Endodermal cell (in vitro differentiated cells): ENCODE measurements at places on chromosomes 7 and 10.

DNA sequence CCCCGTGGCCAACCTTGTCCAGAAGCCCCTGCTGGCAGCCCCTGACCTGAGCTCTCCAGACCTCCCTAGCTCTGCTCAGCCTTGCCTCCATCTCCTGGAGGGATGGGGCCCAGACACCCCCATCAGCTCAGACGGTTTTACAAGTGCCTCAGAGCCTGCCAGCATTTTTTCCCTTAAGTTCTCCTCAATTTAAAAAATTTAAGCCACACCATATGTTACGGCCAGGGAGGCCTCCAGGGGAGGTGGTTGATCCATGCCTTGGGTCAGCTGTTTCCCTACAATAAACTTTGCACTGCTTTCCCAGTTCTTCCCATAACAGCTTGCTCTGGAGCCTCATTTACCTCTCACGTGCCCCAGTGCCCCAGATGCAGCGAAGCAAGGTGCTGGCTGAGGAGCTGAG is 143.5 kb downstream of the RGS10 start:
- DNase-seq = no peak

DNA sequence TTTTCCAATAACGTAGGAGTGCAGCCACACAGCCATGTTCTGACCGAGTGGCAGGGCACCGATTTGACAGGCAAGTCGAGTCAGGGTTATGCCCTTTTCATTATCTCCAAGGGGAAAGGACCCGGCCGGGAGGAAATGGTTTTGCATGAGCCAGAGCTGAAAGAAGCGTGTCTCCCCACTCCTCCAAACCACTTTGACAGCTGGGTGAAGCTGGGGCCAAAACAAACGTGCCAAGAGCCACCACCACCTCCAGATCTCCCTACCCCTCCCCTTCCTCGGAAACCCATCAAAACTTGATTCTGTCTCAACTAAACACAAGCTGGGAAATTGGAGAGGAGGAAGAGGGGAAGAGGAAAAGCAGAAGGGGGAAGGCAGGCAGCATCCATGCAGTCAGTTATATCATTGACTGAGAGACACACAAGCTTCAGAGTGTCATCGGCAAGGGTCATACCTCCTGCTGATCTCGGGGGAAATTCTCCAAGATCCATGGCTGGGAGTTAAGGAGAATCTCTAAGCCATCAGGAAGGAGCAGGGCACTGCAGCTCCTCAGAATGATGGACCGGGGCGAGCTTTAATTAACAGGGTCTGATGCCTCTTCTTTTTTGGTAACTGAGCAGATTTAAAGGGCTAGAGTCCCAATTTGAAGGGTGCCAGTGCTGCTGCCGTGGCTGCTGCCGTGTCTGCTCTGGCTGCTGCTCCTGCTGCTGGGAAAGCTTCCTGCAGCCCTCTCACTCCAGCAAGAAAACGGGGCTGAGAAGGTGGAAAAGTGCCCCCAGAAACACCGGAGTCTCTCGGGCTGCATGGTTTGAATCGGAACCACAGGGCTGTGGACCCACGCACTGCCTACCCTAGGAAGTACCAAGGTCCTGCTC is 34.7 kb upstream of the CALN1 start:
- peak; percentile 56 for DNase-seq

DNA sequence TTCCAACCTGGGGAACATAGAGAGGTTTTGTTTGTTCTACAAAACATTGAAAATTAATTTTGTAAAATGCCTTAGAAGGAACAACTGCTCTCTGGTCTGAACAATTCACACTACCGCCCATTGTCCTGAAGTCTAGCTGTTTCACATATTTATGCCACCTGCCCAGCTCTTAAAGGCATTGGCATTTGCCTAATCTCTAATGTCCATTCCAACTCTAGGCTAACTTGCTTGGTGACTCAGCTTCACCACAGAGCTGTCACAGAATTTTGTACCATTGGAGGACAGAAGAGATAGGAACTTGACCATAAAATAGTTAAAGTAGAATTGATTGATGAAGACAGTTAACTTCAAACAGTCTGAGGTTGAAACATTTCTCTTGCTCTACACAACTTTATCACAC is 53.5 kb upstream of the PPP1R17 start:
- no peak for DNase-seq

GRCh38 chr7:14023838-14024237 is 34.4 kb upstream of the ETV1 start:
- no peak for DNase-seq

DNA sequence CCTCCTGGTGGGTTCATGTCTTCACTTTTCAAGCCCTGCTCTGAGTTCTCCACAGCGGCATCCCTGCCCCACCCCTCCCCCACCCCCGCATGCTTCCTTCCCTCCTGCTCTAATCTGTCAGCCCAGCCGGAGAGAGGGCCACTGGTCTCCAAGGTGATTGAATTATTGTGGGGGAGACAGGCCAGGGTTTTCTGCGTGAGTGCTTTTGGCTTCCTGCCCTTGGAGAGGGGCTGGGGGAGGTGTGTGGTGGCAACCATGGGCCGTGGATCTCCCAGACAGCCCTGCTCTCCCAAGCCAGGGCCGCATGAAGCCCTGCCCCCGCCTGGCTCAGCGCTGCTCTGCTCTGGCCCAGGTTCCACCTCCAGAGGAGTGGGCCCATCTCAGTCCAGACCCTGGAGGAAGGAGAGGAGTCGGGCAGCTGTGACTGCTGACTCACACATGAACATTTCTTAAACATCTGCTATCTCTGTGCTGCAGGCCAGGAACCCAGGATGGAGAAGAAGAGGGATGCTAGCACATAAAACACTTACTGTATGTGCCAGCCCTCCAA is 109.9 kb downstream of the ZMIZ1 start:
- DNase-seq = peak; percentile 75

- DNase-seq = no peak
Observed at GRCh38 chr10:77496941-77497420, 140.6 kb downstream of the KCNMA1 start.

GRCh38 chr7:4690953-4691856 is 9.1 kb downstream of the FOXK1 start:
- no peak for DNase-seq

GRCh38 chr10:76784076-76784475 is 853.5 kb downstream of the KCNMA1 start:
- no peak for DNase-seq

DNA sequence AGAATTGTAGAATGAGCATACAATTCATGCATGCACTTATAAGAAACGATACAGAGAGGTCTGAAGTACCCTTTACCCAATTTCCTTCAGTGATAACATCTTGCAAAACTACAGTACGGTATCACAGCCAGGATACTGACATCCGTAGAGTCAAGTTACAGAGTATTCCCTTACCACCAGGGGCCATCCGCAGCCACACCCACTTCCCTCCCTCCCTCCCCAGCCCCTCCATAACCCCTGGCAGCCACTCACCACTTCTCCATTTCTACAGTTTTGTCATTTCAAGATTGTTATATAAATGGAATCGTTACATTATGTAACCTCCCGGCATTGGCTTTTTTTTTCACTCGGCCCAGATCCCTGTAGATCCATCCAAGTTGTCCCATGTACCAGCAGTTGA is 113.6 kb upstream of the RET start:
- DNase-seq = no peak

- no peak for DNase-seq
Observed at GRCh38 chr7:104499975-104500374, 171.6 kb downstream of the LHFPL3 start.

DNA sequence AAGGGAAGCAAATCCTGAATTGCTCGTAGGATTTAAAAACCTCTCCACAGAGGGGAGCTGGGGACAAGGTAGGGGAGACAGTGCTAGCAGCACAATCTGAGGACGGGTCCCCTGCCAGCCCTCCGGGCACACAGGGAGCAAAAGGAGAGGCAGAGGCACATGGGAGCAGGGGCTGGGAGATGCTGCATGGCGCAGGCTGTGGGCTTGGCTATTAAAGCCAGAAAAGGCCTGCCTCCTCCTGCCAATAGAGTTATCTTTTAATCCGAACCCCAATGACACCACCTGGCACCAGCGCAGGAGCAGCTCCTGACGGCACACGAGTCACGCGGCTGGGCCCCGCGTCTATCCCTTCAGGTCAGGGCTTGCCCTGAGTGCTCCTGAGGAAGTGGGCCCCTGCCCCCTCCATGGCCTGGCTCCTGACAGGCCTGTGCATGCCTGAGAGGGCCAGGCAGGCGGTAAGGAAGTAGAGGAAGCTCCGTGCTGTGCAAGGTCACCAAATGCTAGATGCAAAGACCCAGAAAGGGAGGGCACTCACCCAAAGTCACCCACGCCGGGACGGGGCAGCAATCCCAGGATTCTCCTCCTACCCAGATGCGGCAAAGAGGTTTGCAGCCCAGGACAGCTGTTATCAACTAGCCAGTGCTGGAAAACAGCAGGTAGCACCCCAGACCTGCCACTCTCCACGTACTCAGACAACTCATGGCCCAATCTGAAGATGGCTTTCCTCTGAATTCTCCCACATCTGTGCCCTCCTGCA is 28.1 kb downstream of the DLG5 start:
- no peak for DNase-seq

DNA sequence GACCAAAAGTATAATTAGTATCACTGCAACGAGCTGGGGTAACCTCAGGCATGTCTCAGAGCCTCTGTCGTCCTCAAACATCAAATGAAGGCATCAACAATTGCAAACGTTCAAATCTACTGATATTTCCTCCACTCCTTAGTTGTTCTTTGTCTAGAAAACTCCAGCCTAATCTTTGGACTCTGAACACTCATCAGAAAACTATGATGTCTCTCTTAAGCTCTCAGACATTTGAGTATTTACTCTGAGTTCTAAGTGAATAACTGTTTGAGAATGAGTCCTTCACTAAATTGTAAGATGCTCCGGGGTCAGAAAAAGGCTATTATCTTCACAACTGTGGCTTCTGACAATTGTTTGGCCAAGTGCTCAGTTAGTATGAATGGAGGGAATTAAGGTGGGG is 536.4 kb downstream of the NRG3 start:
- DNase-seq = no peak

DNA sequence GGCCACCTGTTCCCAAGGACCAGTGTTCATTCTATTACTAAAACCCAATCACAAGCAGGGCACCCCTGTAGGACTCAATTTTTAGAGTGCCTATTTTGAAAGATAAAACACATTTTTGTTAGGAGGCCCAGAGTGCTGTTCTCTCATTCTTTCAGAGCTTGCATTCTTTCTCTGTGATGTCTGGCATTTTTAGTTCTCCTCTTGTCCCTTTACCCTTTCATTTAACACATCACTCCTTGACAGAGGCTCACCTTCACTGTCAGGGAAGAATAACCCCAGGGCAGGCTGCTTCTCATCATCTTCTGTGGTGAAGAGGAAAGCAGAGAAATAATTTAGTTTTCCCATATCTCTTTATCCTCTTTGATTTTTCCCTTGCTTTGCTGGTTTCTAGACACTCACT is 73.9 kb downstream of the CHRM2 start:
- no peak for DNase-seq

- no peak for DNase-seq
Observed at GRCh38 chr7:25396668-25397067, 168.4 kb upstream of the NPVF start.

DNA sequence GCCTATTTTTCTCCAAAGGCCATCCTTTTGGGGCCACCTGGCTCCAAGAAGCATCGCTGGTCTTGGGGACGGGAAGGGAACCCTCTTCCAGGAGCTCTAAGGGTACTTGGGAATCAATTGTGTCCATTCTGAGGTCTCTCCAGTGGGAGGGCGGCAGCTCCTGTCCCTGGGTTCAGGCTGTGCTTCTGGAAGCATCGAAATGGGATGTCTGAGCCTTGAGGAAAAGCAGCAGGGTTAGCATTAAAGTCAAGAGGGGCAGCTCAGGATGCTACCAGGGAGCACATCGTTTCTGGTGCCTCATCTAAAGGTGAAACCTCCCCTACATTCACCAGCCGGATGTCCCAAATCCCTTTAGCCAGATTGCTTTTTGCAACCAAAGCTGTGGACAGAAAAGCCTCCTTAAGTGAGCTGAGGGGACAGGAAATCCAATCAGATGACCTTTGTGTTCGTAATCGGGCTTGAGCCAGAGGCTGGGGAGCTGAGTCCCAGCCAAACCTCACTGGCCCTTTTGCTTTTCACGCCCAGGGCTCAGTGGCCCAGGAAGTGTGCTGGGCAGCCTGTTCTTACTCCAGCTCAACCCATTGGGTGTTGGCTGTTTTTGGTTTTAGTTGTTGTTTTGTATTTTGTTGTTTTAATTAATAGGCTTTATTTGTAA is 88.8 kb upstream of the ANLN start:
- no peak for DNase-seq

GRCh38 chr7:158301207-158301606 is 286.4 kb downstream of the PTPRN2 start:
- peak; percentile 10 for DNase-seq

DNA sequence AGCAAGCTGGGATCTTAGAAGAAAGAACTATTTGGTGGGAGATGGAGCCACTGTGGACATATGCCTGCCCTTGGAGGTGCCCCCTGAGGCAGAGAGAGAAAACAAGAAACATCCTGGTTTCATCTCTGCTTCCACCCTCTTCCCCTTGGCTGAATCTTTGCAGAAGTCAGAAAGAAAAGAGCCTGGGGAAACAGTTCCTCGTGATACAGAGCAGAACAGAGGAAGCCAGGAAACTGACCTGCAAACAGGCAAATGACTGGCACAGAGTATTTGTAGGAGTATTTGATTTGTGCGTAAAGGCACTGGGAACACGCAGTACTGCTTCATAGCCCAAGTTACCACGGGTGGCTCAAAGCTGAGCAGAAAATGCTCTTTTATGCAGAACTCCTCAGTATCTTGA is 7.0 kb upstream of the KEL start:
- DNase-seq = no peak

DNA sequence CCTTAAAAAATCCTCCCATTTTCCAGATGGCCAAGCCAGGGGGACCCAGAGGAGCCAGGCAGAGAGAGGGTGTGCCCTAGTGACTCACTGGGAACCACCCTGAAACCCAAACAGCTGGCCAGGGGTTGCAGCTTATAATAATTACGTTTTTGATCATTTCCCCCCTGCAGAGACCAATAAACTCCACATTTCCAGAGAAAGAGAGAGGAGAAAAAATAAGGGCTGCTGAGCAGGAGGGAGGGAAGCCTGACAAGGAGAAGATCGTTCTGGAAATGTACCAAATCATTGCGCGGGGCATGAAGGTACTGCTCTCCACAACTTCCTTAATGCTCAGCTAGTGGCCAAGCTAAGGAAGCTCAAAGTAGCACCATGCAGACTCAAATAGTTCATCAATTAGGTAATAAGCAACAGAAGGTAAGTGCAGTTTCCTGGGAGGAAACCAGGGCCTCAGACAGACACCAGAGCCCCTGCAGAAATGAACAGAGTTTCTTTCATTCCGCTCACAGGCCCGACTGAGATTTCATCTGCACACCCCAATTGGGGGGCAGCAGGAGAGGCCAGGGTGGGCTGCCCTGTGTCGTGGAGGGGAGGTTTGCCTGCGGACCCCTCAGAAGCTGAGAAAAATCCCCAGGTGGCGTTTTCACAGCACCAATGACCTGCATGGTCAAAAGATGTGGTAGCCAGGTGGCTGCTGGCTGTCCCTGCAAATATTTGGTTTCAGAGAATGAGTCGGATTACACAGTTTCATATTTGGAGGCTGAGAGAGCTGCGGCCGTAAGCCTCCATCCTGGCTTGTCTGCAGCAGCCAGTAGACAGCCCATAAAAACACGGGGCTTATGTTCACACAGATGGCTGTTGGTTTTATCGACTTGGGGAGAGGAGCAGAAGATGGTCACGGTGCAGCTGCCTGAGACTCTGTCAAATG is 153.2 kb upstream of the LYZL2 start:
- DNase-seq = peak; percentile 47

- DNase-seq = no peak
Observed at GRCh38 chr10:127578961-127579305, 29.8 kb downstream of the NPS start.

GRCh38 chr10:119174109-119174508 is 4.5 kb downstream of the PRDX3 start:
- DNase-seq = no peak

GRCh38 chr7:91135703-91136430 is 128.4 kb upstream of the FZD1 start:
- DNase-seq = no peak
